ENCODE measurements at places on chromosomes 12 and 14.

- no peak for DNase-seq
Measured at GRCh38 chr12:131425112-131426075, 285.5 kb upstream of the SFSWAP start.

GRCh38 chr12:54282949-54283593 is 2.5 kb downstream of the HNRNPA1 start:
- DNase-seq: no peak

DNA sequence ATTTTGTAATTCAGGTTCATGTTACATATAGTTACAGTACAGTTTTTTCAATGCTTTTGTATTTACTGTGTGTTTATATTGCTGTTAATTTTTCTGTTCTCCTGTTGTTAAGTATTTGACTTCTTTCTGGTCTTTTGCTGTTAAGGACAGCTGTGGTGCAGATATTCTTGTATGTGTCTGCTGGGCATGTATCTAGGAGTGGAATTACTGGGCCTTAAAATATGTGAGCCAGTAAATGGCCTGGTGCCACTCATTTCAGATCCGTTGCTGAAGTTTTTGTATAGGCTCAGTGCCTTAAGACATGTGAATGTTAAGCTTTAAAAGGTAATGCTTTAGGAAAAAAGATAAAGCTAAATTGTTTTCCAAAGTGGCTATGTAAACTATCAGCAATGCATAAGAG is 87.3 kb downstream of the TTLL5 start:
- DNase-seq: no peak

DNA sequence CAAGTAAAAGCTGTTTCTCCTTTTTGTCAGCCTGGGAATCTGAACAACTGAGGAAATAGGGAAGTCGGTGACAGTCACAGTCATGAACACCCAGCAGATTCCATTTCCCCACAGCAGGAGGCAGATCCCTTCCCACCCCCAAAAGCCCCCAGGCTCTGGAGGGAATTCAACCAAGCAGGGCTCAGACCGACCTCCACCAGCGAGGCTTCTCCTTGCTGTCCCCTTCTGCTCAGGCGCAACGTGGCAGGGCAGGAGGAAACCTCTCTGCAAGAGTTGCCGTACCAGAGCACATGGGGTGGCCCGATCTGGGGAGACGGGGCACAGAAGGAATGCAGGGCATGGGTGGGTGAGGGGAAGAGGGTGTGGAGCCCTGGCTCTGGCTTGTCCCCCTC is 319 bp downstream of the GALNT6 start:
- DNase-seq: peak; percentile 65

- DNase-seq: no peak
Measured at GRCh38 chr12:116406529-116406928, 129.0 kb upstream of the MED13L start.

Data from retina (tissue), 1 donor.